ENCODE measurements at places on chromosomes 7 and 10. TPM values are rescaled to one million over a fixed set of nuclear protein-coding genes. Genes with fewer than 3 reads are reported as not detected.

Gene CRYGN
- not detected for total RNA-seq

Gene VPS37D
- total RNA-seq: 7.7 TPM

Gene EN2
- 2.3 TPM for total RNA-seq

Gene COBL
- 8.8 TPM for total RNA-seq

Gene GPR37
- total RNA-seq: 10.5 TPM

Gene ZP3
- total RNA-seq: 11.9 TPM

Gene HMX3
- total RNA-seq: not detected

Gene PBLD
- 1.9 TPM for total RNA-seq

Gene POLR2J2
- total RNA-seq: 4.1 TPM

Gene ZNF248
- total RNA-seq: 115 TPM

Gene SAP25
- 0.52 TPM for total RNA-seq

Gene FFAR4
- total RNA-seq: 1.5 TPM

DNA sequence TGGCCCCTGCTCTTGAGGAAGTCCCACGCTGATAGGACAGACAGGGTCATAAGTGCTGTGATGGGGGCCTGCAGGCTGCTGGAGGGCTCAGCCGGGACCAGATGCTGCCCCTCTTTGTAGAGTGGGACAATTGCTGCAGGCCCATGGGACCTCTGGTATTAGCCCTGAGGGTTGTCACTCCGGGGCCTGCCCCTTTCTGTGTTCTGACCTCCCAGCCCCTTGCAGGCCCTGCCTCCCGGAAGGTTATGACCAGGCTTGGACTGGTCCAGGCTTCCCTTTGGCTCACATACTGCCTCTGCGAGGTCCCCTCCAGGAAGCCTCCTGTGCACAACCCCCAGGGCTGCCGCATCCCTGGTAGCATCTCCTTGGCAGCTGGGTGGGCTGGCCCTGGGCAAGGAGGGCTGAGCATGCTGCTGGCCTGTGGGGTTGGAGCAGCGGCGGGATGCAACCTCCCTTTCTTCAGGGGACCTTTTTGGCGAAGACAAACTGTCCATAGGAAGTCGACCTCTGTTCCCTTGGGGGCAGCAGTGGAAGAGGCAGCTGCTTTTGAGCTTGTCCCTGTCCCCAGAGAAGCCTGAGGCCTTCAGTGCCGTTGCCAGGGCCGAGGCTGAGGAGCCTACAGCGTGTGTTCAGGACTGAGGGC is 8.8 kb downstream of the LIMK1 start:
- no peaks in the 10 kb centered on the region for H3K27me3 ChIP-seq
- H3K4me3 ChIP-seq: no peak overlapping the region
- H3K27ac ChIP-seq: no peak overlapping the region
- H3K36me3 ChIP-seq: peaks cover 15% of the 10 kb centered on the region
- DNase-seq: no peak
- H3K4me1 ChIP-seq: peaks cover 25% of the 10 kb centered on the region

- H3K27me3 ChIP-seq: no peaks in the 10 kb centered on the region
- no peaks in the 10 kb centered on the region for H3K36me3 ChIP-seq
- no peak overlapping the region for H3K4me3 ChIP-seq
- no peak overlapping the region for H3K27ac ChIP-seq
Observed at GRCh38 chr7:19235680-19236079, 90.5 kb upstream of the FERD3L start.

GRCh38 chr10:69911613-69912528 is 110.2 kb downstream of the COL13A1 start:
- no peak overlapping the region for H3K27ac ChIP-seq
- no peaks in the 10 kb centered on the region for H3K4me1 ChIP-seq

DNA sequence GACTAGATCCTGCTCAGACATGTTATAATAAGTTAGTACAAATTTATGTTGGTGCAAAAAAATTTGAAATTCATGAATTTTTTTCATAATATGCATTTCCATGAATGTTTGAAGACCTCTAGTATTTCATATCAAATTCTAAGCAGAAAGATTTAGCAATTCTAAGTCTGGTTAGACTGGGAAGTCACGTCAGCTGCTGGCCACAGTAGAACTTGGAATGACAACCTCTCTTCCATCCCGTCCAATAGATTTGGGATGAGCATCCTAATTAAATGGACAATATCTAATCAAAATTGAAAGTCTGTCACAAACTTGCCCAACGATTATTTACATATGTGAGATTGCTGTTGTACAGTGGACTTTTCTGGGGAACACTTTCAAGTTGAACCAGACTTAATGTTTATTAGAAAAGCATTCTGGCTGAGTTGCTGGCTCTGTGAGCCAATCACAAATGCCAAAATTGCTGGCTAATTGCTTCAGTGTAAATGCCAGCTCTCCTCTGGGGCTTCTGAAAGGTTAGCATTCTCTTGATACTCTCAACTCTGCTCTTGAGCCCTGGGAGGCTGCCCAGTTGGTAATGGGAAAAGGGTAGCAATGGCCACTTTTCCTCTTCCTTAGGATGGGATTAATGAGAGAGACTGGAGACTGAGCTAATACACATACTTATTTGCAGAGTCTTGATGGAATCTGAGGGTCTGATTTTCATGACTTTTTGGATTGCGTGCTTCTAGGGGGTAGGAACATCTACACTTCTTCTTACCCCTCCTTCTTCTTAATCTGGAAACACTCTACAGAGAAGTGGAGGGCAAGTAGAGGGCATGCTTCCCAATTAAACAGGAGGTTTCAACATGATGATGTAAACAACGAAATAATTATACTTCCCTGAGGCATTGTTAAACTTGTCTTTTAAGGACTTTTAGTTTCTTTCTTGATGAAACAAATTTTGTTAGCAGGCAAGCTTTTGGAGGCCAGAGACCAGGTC is 253.5 kb downstream of the BAMBI start:
- no peak overlapping the region for H3K4me3 ChIP-seq
- H3K27me3 ChIP-seq: no peaks in the 10 kb centered on the region
- peaks cover 8% of the 10 kb centered on the region for H3K4me1 ChIP-seq
- H3K27ac ChIP-seq: no peak overlapping the region
- DNase-seq: no peak
- H3K36me3 ChIP-seq: no peaks in the 10 kb centered on the region

GRCh38 chr7:1274121-1274875 is 41.6 kb downstream of the UNCX start:
- H3K4me1 ChIP-seq: no peaks in the 10 kb centered on the region
- H3K36me3 ChIP-seq: no peaks in the 10 kb centered on the region
- DNase-seq: no peak
- no peak overlapping the region for H3K4me3 ChIP-seq
- no peak overlapping the region for H3K27ac ChIP-seq
- peaks cover 34% of the 10 kb centered on the region for H3K27me3 ChIP-seq

DNA sequence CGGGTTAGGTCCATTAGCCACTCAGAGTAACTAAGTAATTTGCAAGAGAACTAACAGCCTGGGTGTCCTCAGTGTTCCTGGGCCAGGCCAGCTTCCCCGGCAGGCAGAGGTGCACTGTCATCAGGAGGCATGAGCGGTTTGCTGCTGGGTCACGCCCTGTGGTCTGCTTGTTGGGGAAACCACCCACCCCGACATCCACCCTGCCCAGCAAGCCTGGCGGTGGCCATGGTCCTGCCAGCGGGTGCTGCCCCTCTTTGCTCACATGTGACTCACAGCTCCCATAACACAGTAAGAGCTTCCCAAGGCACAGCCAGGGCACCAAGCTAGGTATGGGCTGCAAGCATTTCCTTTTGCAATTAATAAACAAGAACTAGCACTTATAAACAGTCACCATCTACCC is 75.9 kb downstream of the RGS10 start:
- peak; percentile 70 for DNase-seq
- no peak overlapping the region for H3K4me3 ChIP-seq
- H3K27me3 ChIP-seq: no peaks in the 10 kb centered on the region
- no peak overlapping the region for H3K27ac ChIP-seq

DNA sequence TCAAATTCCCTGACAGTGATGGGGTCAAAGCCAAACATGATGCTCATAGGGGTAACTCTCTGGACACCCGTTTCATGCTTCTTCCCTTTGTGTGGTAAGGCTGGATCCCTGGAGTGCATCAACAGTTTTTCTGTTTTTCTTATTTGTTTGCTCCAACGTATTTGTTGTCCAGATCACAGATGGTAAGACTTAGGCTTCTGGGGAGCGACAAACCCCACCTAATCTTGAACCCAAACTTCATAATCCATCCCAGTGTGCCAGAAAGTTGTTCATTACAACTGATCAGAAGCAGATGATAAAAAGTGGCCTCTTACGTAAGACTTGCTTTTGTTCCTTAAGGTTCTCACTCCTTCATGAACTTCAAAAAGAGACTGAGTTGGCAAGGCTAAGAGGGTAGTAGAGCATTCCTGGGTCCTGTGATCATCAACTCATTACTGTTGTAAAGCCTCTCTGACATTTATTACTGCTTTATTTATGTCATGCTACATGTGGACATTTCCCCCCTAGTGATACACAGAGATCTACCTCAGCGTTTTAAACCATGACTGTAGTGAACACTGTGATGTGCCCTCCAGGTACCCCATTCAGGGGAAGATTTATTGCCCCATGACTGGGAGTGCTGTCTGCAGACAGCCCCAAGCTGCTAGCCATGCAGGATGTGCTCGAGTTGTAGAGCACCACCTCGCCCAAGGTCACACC is 125.6 kb downstream of the CCDC71L start:
- H3K27me3 ChIP-seq: no peaks in the 10 kb centered on the region
- no peak overlapping the region for H3K27ac ChIP-seq
- H3K4me3 ChIP-seq: no peak overlapping the region
- DNase-seq: no peak
- H3K4me1 ChIP-seq: no peaks in the 10 kb centered on the region

DNA sequence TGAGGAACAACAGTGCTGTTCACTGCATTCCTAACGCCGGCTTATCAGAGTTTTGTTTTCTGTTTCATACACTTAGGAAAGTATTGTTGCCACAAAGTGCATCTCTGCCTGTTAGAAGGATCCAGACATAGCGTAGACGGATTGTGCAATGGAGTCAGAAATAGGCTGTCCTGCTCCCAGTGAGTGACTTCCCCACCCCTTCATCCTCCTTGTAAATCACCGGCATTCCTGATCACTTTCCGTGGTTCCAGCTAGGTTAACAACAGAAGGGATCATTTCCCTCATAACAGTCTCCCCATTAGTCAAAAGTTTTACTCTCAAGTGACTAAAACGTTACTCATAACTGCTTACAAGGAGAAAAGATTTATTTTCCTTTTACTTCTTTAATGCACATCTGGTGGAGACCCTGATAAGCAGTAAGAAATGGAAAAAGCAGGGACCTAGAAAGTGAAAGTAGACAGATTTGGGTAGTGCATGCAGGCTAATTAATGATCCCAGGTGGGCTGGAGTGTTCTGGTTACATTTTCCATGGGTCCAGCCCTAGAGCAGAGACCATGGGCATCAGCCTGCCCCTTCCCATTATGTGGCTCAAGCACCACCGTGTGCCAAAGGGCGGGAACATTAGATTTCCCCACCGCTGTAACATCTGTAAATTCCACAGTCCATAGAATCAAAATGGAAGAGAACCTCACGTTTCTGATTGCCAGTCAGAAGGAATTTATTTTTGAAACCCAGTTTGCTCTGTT is 395.1 kb upstream of the GALNT17 start:
- DNase-seq: no peak
- H3K27ac ChIP-seq: no peak overlapping the region
- no peak overlapping the region for H3K4me3 ChIP-seq
- no peaks in the 10 kb centered on the region for H3K4me1 ChIP-seq

DNA sequence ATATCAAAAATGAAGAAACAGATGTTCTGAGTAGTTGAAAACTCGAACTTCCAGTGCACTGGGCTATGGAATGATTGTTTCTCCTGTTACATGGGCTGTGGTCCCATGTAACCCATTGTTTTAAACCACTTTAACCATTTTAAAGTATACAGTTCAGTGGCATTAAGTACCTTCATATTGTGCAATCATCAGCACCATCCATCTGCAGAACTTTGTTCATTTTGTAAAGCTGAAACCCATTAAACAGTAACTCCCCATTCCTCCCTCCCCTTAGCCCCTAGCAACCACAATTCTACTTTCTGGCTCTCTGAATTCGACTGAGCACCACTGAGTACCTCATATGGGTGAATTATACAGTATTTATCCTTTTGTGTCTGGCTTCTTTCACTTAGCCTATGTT is 217.4 kb downstream of the LRMDA start:
- peak overlapping the region; percentile 3 for H3K27ac ChIP-seq
- DNase-seq: no peak
- H3K4me3 ChIP-seq: no peak overlapping the region
- H3K4me1 ChIP-seq: peaks cover 25% of the 10 kb centered on the region
- peaks cover 18% of the 10 kb centered on the region for H3K27me3 ChIP-seq

GRCh38 chr10:109480836-109481235 is 442.5 kb downstream of the XPNPEP1 start:
- no peak for DNase-seq
- H3K27me3 ChIP-seq: no peaks in the 10 kb centered on the region
- no peak overlapping the region for H3K27ac ChIP-seq
- H3K4me3 ChIP-seq: no peak overlapping the region
- H3K4me1 ChIP-seq: no peaks in the 10 kb centered on the region

DNA sequence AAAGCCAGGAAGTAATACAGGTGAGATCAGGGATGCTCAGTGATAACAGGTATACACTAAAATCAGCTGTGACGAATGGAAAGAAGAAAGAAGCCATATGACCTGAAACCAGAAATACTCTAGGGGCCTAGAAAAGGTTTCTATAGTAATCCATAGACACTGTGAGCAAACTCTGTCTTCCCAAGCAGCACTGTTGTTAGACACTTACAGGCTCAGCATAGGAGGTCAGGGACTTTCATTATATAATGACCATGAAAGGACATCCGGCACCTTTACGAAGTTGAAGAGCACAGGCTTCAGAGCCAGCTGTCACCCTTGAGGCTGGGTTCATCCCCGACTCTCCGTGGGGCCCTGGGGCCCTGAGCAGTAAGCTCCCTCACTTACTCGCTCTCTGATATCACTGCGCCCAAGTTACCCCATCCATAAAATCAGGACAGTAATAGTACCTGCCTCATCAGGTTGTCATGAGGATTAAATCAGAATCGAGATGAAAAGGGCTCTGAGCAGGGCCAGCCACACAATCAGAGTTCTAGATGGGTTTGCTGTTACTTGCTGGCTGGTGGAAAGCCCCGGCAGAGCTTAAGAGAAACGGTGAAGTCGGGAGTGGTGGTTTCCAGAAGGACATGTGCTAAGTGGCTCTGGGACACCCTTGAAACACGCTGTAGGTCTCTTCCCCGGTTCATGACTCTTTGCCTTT is 79.5 kb downstream of the ITIH5 start:
- H3K4me3 ChIP-seq: no peak overlapping the region
- H3K27ac ChIP-seq: no peak overlapping the region
- 0 out of 2 replicates have a peak, but pooled peaks cover 9% of the 10 kb centered on the region for H3K27me3 ChIP-seq
- DNase-seq: no peak
- H3K4me1 ChIP-seq: no peaks in the 10 kb centered on the region

GRCh38 chr10:132555648-132556575 is 18.3 kb downstream of the INPP5A start:
- H3K27ac ChIP-seq: no peak overlapping the region
- no peaks in the 10 kb centered on the region for H3K36me3 ChIP-seq
- H3K4me3 ChIP-seq: no peak overlapping the region
- no peaks in the 10 kb centered on the region for H3K27me3 ChIP-seq
- H3K4me1 ChIP-seq: no peaks in the 10 kb centered on the region

DNA sequence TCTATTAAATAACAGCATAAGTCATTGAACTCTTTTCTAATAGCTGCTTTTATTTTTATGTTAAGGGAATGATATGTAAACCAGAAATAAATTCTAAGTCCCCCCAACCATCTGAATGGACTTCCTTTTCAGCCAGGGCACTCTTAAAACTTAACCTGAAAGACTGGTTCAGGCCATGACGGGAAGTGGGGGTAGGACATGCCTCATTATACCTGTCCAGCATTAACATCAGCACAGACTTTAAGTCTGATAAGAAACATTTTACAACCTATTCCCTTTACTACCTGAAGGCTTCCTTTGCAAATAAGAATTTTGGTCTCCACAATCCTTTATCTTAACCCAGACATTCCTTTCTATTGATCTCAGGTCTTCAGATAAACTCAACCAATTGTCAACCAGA is 56.0 kb upstream of the CYP2C18 start:
- no peaks in the 10 kb centered on the region for H3K4me1 ChIP-seq
- H3K27me3 ChIP-seq: no peaks in the 10 kb centered on the region
- H3K4me3 ChIP-seq: no peak overlapping the region
- H3K36me3 ChIP-seq: no peaks in the 10 kb centered on the region
- no peak for DNase-seq
